ENCODE measurements at places on chromosomes 7 and 10. TPM values are rescaled to one million over a fixed set of nuclear protein-coding genes. Genes with fewer than 3 reads are reported as not detected.

Gene WDR11
- total RNA-seq = 58.0 TPM

Gene DLG5
- total RNA-seq = 6.9 TPM

Gene SUN3
- not detected for total RNA-seq

Gene KLLN
- total RNA-seq = 0.22 TPM

Gene PNLIPRP1
- not detected for total RNA-seq
